ENCODE measurements at places on chromosomes 16 and 17. TPM values are rescaled to one million over a fixed set of nuclear protein-coding genes. Genes with fewer than 3 reads are reported as not detected.

Gene QRICH2
- total RNA-seq: 16.6 TPM

Gene MAP2K6
- 47.3 TPM for total RNA-seq

Gene GPR179
- 0.63 TPM for total RNA-seq

Gene DNAAF1
- 0.94 TPM for total RNA-seq

Gene CORO6
- 2.5 TPM for total RNA-seq

Gene WNT9B
- not detected for total RNA-seq

All from parietal lobe (tissue), 2 donors.